ENCODE measurements at places on chromosomes 2 and 18.

GRCh38 chr18:36419188-36419899 lies 121.8 kb downstream of the FHOD3 start:
- no peak for DNase-seq

GRCh38 chr2:107548216-107548615 lies 278.5 kb upstream of the RGPD4 start:
- no peak for DNase-seq

DNA sequence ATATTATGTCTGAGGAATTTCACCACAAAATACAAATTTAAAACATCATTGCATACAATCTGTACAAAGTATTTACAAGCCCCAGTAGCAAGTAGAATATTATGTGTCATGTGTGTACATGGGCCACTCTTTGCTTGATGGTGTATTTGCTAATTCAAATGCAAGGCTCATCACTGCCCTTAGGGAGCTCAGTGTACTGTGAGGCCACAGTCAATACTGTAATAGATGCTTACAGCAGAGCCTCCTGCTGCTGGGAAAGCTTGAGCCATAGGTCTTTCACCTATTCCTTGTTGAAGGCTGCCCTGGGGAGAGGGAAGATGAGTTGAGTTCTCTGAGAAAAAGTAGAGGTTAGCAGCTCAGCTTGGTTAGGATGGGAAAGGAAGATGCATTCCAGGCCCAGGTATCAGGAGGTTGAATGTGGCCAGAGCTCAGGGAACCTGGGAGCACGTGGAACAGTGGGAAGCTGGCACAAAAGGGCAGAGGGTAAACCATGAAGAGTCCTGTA lies 189.6 kb downstream of the LRP1B start:
- peak; percentile 50 for DNase-seq

- DNase-seq = no peak
Observed at GRCh38 chr18:75548353-75548905, 120.9 kb upstream of the SMIM21 start.

DNA sequence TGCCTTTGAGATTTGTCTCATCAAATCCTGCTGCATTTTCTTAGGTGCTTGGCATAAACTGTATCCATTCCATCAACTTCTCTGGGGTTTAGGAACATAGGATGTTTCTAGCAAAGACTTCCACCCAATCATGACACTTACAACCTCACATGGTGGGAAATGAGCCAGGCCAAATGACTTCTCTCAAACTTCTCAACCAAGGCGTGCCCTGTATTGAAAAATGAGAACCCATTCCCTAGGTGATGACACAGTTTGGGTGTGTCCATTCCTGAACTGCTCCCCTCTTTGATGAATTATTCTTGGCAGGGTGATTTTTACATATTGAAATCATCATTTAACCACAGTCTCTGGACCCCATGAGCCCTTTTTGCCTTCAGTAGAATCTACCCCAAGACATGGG lies 161.1 kb downstream of the EN1 start:
- peak; percentile 24 for DNase-seq

- no peak for DNase-seq
Observed at GRCh38 chr2:98114643-98115330, 27.8 kb downstream of the VWA3B start.

- DNase-seq = peak; percentile 70
Observed at GRCh38 chr2:191811807-191812602, 34.9 kb downstream of the CAVIN2 start.

DNA sequence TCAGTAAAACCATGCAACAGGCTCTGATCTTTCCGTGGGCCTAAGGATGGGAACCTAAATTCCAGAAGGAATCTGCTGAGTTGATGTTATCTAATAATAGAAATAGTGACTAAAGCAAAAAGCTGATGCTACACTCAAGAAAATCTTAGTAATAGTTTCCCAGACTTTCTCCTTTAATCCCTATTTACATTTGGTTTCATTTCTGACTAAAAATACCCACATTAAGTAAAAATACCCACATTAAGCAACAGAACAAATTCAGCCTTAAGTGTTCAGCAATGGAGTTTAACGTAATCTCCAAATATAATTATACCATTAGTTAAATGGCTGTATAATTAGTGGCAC lies 50.3 kb downstream of the CCBE1 start:
- no peak for DNase-seq

DNA sequence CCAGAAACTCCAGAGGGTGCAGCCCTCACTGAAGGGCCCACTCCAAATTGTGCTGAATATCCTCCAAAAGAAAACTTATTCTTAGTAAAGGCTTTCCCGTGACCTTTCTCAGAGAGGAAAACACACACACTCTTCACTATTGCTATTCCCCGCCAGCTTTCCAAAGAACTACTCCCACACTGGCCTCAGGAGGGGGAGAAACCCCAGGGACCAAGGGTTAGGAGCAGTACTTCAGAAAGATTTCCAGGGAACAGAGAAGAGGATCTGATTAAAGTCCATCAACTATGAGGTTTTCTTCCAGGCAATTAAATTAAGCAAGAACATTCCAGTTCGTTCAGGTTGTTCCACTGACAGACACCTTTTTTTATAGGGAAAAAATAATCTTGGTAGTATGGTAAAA lies 150.2 kb downstream of the TTC32 start:
- no peak for DNase-seq

GRCh38 chr18:75261430-75262223 lies 51.0 kb downstream of the TSHZ1 start:
- DNase-seq = no peak

DNA sequence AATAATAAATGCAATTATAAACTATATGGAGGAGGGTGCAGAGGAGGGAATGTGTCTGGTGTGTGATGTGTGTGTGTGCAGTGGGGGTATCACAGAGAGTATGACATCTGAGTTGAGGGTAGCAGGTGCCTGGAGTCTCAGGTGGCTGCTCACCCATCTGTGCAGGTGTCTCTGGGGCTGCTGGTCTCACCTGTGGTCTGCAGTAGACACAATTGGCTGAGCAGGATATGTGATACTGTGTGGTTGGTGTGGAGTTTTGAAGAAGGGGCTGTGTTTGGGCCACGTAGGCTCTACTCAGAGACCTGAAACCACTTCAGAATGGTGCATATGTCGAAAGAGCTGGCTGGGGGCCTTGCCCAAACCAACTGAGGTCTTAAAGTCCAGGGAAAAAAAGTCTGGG lies 17.0 kb downstream of the FABP1 start:
- DNase-seq = no peak

DNA sequence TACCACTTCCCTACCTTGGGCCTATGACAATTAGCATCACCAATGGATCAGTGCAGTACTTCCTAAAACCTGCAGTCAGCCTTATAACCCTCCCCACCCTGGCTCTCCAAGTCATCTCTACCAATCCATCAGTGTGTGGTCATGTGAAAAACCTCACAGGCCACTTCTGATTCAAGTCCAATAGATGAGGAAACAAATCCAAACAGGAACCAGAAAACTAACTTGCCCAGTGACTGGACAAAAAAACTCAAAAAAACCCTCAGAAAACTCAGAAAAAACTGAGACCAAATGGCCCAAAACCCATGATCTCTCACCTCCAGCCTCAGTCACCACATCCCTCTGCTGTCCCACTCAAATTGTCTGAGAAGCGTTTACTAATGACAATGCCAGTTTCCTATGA lies 43.3 kb downstream of the TGFA start:
- DNase-seq = peak; percentile 5

- DNase-seq = no peak
Observed at GRCh38 chr18:58535340-58536201, 93.3 kb downstream of the ALPK2 start.

GRCh38 chr2:11239666-11240462 lies 84.6 kb downstream of the SLC66A3 start:
- DNase-seq = peak; percentile 64
